ENCODE measurements at places on chromosomes 3 and 15.

- no peak for DNase-seq
Measured at GRCh38 chr3:108117241-108117775, 26.5 kb upstream of the CD47 start.

- DNase-seq: no peak
Measured at GRCh38 chr3:157261000-157261399, 101.1 kb upstream of the CCNL1 start.

DNA sequence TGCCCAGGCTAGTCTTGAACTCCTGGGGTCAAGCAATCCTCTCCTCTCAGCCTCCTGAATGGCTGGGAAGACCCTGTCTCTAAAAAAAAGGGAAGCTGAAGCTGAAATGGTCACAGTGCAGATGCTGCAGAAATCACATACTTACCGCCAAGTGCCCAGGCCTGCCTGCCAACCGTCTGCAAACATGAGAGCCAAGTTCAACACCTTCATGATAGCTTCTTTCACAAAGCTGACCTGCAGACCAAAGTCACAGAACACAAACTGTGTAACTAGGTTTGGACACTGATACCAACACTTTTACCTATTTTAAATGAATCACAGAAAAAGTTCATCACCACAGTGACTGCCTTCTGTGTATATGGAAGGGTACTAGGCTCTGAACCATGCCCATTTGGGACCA, 22.8 kb upstream of the CYFIP1 start:
- DNase-seq: no peak

DNA sequence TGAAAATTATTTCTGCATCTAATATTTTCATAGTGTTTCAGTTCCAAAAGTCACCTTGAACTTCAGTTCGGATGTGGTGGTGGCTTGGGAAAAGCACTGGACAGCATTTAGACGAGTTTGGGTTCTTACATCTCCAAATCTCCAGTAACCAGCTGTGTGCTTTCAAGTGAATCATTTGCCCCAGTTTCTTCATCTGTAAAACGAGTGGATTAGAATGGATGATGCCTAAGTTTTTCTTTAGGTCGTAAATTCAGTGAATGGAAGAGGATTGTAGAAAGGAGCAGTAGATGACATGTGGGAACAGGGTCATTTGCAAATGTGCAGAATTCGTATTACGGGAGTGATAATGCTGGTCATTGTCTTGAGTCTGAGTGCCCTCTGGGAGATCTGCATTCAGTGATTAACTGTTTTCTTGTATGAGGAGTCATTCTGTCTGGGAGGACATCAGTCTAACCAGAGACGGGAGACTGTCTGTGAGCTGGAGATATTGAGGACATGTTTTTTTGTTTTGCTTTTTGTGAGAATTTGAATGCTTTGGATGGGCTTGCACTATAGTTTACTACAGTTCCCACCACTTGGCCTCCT, 641.6 kb upstream of the TBL1XR1 start:
- DNase-seq: no peak

GRCh38 chr3:78317774-78318173, 1277.9 kb downstream of the ROBO2 start:
- DNase-seq: no peak

- DNase-seq: no peak
Measured at GRCh38 chr3:122563717-122564025, 429 bp downstream of the PARP9 start.

DNA sequence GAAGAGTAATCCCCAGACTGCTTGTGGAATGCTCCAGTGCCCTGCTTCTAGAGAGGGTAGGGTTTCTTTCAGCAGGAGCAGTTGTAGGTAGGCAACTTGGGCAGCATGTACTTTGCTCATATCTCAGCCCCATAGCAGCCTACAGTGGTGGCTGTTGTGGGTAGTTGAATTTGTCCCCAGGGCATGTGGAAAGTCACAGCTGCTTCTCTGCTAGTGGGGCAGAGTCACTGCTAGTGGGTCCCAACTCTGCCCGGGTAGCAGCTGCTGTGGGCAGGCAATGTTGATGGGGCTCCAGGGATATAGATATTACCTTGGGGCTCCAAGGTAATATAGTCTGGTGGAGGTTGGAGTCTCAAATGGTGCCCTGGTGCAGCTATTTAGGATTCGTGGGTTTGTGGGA, 174.5 kb downstream of the OTOL1 start:
- DNase-seq: no peak

DNA sequence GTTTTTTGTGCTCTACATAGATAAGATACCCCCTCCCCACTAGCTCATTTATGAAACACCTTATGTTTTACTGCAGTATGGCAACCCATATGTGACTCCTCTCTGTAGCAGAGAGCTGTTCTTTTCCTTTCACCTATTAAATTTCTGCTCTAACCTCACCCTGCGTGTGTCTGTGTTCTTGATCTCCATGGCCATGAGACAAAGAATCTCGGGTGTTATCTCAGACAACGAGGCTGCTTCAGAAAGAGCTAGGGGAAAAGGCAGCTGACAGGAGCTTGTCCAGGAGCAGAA, 18.0 kb downstream of the CCR8 start:
- DNase-seq: no peak

- DNase-seq: no peak
Measured at GRCh38 chr3:64170270-64170669, 55.0 kb downstream of the PRICKLE2 start.

DNA sequence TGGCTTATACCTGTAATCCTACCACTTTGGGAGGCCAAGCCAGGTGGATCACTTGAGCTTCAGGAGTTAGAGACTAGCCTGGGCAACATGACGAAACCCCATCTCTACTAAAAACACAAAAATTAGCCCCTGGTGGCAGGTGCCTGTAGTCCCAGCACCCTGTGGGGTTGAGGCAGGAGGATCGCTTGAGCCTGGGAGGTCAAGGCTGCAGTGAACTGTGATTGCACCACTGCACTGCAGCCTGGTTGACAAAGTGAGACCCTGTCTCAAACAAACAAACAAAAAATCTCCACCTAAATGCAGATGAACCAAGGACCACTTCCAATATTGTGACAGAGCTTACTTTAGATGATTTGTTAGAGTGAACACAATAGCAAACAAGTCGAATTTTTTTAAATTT, 53.7 kb downstream of the TP53BP1 start:
- DNase-seq: no peak

GRCh38 chr3:29764603-29765254, 483.9 kb downstream of the RBMS3 start:
- no peak for DNase-seq

- no peak for DNase-seq
Measured at GRCh38 chr3:69649120-69650065, 89.9 kb upstream of the MITF start.

- no peak for DNase-seq
Measured at GRCh38 chr15:77605547-77605946, 27.2 kb downstream of the LINGO1 start.

GRCh38 chr3:117322866-117323265, 613.3 kb downstream of the TUSC7 start:
- DNase-seq: no peak

GRCh38 chr3:141063831-141064230, 12.7 kb downstream of the SPSB4 start:
- DNase-seq: no peak

DNA sequence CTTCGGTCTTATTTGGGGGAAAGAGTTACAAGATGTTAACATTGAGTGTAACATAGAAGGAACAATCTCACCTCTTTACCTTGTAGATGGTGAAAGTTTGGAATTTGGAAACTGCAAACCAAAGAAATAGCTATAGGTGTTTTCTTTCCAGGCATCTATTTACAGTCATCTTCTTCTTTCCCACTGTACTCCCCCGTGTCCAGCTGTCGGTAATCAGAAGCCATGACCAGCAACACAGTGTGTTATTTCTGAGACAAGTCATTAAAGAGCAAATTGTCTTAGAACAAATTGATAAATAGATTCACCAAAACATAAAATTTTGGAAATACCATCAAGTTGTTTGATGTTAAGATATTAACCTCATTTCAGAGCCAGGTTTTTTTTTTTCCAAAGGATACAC, 590.5 kb upstream of the NAALADL2 start:
- no peak for DNase-seq

GRCh38 chr3:143334231-143334630, 214.7 kb downstream of the CHST2 start:
- no peak for DNase-seq
